ENCODE measurements at places on chromosomes 5 and 9.

- no peak for DNase-seq
Observed at GRCh38 chr5:102153003-102153759, 142.9 kb downstream of the SLCO4C1 start.

DNA sequence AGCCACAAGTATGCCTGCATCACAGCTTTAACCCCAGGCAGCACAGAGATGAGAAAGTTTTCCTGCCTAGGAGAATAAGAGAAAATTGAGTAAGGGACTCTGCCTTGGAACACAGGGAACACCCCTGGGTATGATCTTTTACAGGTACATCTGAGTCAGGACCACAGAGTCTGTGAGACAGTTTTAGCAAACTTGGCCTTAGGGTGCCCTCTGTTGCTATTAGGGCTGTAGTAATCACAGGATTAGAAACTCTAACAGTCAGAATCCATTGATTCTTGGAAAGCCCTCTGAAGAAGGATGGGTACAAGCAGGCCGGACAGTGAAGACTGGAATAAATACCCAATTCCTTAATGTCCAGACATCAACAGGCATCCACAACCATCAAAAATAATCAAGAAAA is 989.5 kb upstream of the CDH9 start:
- DNase-seq, result no peak

- DNase-seq, result no peak
Observed at GRCh38 chr9:117551171-117551570, 136.3 kb upstream of the ASTN2 start.

- DNase-seq, result no peak
Observed at GRCh38 chr5:157528036-157528632, 47.4 kb downstream of the ADAM19 start.

Measured in stimulated activated CD8-positive, alpha-beta memory T cell treated with anti-CD3 and anti-CD28 coated beads, Interleukin-4, amount 100 ng/mL, for 1 hour (primary cell).